BJ (cell line): ENCODE measurements at places on chromosomes 12 and 14.

GRCh38 chr14:49732896-49733295 lies 35.1 kb upstream of the KLHDC2 start:
- no peak for DNase-seq

DNA sequence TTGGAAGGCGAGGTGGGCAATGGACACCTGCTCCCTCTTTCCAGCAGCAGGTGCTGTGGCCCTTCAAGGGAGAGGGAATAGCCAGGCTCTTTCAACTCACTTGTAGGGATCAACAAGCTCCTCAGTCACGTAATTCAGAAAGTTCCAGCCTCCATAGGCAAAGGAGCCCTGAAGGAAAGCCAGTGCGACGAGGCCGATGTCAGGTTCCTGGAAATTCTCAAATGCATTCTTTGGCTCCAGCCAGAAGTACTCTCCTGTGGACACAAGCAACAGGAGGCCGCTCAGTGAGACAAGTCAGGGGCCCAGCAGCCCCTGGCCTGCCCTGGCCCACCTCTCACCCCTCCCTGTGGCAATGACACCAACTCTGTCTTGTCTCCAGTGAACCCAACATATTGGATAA lies 21.3 kb upstream of the CEBPE start:
- no peak for DNase-seq

DNA sequence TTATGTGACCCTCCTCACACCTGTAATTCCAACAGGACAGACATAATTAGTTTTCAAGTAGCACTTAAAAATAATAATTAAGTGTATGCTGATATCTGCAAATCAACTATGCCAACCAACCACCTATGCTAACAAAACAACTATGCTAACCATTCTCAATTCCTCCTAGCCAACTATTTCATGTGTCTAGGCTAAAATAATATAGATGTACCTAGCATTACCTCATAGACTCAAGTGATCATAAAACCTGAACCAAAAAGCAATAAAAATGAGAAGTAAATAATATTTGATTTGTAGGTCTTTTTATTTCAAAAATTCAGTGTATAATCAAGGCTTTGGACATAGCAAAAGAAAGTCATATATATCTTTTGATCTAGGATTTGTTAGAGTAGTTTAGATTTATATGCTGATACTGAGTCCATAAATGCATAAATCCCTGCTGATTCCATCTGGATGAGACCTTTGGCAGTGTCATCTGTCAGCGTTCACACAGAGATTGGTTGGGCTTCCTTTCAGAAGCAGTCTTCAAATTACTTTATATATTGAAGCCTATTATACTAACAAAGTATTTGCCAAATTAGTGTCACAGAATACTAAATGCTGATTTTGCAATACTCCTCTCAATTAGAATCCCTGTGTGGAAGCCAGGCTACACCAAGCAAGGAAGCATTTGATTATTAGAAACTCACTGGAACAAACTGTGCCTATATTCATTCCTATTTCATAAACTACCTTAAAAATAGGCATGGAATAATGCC lies 101.4 kb upstream of the PPM1H start:
- DNase-seq, result no peak

DNA sequence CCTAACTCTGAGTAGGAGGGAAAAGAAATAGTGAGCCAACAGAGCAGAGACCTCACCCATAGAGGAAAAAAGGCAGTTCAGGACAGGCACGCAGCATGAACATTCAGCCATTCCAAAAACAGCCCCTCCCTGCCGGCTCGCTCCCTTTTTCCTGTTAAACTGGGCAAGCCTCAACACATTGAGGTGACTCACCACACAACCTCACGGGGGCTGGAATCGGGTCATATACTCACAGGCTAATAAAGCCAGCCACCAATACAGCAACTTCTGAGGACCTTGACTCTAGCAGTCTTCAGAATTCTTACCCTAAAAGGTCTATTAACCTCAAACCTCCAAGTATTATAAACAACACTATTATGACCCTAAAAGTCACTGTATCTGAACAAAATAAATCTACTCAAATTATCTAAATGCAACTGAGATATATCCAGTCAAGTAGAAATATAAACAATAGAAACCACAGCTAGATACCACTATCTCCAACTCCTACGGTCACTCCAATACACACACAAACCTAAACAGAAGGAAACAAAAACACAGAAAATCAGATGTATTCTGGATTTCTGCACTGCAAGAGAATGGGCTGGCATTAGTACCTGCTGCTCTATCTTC lies 6.3 kb downstream of the YBX3 start:
- DNase-seq, result peak; percentile 84

GRCh38 chr12:121444842-121445202 lies 44.9 kb downstream of the RNF34 start:
- no peak for DNase-seq

- no peak for DNase-seq
These were observed 151.6 kb upstream of the ARID2 start for GRCh38 chr12:45577844-45578399.

GRCh38 chr12:132257206-132257954 lies 72.0 kb downstream of the GALNT9 start:
- no peak for DNase-seq

- no peak for DNase-seq
These were observed 6.5 kb downstream of the NUBPL start for GRCh38 chr14:31567655-31568054.

DNA sequence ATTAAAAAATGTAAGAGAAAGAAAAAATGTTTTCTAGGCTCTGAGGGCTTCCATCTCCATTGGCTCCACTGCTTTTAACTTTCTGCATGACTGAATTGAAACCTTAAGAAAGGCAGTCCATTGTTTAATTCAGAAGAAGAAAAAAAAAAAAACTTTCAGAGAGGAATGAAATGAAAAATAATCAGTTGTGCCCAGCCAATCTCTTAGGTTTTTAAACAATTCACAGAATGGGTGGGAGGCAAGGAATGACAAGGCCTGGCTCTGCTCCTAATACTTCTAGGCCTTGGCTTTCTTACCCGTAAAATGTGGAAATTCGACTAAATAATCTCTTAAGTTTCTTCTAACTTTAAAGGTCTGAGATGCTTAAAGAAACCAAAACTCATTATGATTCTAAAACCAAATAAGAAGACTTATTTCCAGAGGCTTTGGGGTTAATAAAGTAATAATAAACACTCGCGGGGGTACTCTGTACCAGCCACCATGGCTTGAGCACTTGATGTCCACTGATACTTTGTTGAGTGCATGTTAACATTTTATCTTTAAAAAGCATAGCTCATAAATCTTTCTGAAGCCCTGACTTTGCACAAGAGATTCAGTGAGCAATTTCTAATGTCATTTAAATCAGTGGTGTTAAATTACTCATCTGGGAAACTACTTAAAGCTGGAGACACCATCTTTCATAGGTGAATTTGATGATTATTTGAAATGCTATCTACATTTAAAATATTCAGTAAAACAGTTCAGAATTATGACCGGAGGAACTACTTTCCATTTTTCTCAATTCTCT lies 49.6 kb downstream of the STON2 start:
- DNase-seq, result no peak

DNA sequence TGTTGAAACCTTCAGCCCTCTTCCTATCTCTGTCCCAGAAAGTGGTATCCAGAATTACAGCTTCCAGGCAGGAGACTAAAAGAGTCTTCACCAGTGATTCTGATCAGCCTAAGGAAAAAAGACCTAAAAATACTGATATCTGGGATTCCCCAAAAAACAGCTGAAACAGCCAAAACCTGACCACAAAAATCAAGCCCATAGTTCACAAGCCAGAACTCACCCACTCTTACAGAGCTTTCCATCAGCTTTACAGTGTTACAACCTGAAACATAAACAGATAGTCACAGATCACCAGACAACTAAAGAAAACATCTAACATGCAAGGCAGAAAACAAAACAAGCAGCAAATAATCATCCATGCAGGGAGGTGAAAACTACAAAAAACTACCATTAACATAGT lies 26.0 kb upstream of the TSPAN8 start:
- DNase-seq, result no peak

DNA sequence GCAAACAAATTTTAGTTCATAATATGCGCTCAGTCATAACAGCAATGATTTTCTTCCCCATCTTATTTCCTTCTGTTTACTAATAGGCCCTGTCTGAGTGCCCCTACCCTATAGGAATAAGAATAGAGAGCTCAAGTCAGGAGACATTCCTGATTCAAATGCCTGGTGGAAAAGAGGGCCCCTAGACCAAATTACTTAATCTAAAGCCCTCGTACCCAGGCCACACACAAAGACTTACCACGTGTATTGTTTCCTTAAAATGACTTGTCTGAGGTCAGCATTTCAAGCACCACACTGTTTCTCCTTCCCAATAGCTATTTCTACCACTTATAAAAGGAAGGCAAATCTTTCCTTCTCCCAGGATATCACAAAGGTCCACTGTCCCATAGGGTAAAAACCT lies 314.9 kb upstream of the TMTC1 start:
- DNase-seq, result no peak

- DNase-seq, result peak; percentile 9
These were observed 2.9 kb upstream of the RAB35 start for GRCh38 chr12:120119271-120119973.

- no peak for DNase-seq
These were observed 17.4 kb upstream of the B4GALNT3 start for GRCh38 chr12:442235-442884.

DNA sequence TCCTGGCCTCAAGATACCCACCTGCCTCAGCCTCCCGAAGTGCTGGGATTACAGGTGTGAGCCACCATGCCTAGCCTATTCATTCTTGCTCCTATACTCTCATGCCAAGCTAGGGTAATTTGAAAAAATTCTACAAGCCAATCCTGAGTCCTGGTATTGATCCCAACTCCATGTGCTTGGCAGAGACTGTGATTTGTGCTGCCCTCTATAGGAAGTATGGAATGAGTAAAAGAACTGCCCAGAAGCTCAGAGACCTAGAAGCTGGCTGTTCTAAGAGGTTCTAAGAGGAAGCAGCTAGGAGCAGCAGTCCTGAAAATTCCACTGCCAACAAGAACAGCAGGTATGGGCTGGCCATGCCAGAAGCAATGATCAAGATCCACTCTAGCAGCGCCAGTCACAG lies 402.5 kb downstream of the PCNX1 start:
- no peak for DNase-seq

- DNase-seq, result no peak
These were observed 122.1 kb downstream of the SOX5 start for GRCh38 chr12:23827353-23827752.

GRCh38 chr12:72982356-72982755 lies 710.2 kb downstream of the TRHDE start:
- no peak for DNase-seq

DNA sequence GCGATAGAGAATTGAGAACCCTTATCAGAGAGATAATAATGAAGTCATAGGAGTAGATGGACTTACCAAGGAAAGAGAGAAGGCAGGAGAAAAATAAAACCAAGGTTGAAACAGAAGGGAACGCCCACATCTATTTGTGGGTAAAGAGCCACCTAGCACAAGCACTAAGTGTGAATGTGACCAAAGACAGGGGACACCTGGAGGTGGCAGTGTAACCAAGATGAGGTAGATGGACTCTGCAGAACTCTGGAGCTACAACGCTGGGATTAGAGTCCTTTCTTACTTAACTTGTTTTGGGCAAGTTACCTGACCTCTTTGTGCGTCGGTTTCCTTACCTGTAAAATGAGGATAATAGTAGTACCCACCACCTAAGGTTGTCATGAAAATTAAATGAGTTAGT lies 101.9 kb downstream of the SLC5A8 start:
- DNase-seq, result no peak

- no peak for DNase-seq
These were observed 39.6 kb downstream of the RAD52 start for GRCh38 chr12:909861-910260.

GRCh38 chr12:33180918-33181317 lies 258.7 kb downstream of the SYT10 start:
- DNase-seq, result no peak
